CD4-positive, alpha-beta T cell (primary cell): ENCODE measurements at places on chromosomes 7 and 10. TPM values are rescaled to one million over a fixed set of nuclear protein-coding genes. Genes with fewer than 3 reads are reported as not detected.

DNA sequence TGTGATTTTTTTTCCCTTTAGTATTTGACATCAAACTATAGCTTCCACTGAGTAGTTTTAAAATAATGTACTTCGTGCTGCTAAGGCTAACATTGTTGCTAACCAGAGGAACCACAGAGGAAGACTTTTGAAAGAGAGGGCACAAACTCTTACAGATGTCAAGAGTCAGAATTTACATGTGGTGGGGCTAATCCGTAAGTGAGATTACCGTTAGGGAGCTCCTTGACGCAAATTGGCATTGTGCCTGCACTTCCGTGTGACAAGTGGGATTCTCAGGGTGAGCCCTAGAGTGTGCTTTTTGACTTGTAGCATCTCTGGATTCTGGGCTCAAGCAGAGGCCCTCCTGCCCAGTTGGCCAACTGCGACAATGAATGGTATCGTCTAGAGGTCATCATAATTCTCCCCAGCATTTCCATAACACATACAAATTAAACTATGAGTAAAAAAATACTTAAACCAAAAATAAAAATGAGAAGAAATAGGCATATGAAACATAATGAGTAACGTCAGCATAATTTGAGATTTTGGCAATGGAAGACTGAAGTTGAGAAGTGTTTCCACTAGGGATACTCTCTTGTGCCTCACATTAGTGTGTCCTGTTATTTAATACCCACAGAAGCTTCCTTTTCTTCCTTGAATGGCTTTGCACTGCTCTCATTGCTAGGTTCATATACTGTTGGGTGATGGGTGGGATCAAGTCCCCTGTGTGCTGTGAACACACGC lies 164.0 kb downstream of the SDK1 start:
- peak; percentile 53 for DNase-seq

DNA sequence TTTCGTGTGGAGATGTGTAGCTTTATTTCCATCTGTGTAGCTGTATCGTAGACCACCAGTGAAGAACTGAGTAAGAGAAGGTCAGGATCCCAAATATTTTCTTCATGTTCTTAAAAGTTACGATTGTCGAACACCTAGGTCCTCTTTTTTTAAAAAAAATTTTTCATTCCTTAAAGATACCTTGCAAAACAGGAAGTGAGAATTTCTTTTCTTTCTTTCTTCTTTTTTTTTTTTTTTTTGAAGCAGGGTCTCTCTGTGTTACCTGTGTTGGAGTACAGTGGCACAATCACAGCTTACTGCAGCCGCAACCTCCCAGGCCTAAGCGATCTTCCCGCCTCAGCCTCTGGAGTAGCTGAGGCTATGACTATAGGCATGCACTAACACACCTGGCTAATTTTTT lies 60.8 kb downstream of the PHTF2 start:
- DNase-seq, result no peak

The MACROH2A2 gene
- 2.2 TPM for total RNA-seq

DNA sequence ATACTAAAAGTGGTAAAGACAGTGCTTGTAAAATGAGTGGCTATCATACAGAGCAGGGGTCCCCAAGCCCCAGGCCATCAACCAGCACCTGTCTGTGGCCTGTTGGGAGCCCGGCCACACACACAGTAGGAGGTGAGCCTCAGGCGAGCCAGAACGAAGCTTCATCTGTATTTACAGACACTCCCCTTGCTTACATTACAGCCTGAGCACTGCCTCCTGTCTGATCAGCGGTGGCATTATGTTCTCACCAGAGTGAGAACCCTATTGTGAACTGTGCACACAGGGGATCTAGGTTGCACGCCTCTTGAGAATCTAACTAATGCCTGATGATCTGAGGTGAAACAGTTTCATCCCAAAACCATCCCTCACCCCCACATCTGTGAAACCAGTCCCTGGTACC lies 58.7 kb downstream of the ITGA8 start:
- no peak for DNase-seq

The USP6NL gene
- 5.6 TPM for total RNA-seq

- peak; percentile 18 for DNase-seq
These were observed at the start of gene CH25H for GRCh38 chr10:89207181-89207800. Gene CH25H, minus strand, starts transcription at chr10:89207317. Its CDS starts 25 bp downstream, at chr10:89207292.

The ZNF3 gene
- total RNA-seq, result 38.3 TPM

The SMKR1 gene
- 0.49 TPM for total RNA-seq

- DNase-seq, result no peak
These were observed 124.4 kb upstream of the TCERG1L start for GRCh38 chr10:131435760-131436457.

- no peak for DNase-seq
These were observed 170.9 kb downstream of the USP6NL start for GRCh38 chr10:11440250-11441150.

The SSC4D gene
- total RNA-seq, result not detected

The A1CF gene
- not detected for total RNA-seq

GRCh38 chr10:75097666-75098285 lies 13.7 kb upstream of the SAMD8 start:
- no peak for DNase-seq

The PODXL gene
- total RNA-seq, result 0.47 TPM

The CLDN4 gene
- 0.14 TPM for total RNA-seq

DNA sequence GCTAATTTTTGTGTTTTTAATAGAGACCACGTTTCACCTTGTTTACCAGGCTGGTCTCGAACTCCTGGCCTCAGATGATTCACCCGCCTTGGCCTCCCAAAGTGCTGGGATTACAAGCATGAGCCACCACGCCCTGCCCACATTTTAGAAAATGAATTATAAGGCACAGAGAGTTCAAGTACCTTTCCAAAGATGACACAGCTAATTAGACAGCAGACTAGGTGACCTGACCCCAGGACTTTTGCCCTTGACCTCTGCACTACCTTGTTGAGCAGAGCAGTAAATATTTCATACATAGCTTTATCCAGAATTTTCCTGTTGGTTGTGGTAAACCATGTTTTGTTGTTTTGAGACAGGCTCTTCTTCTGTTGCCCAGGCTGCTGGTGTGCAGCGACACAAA lies 131.3 kb upstream of the KCTD7 start:
- no peak for DNase-seq

The GIMAP6 gene
- 14.9 TPM for total RNA-seq
